ENCODE measurements at places on chromosomes 7 and 10. TPM values are rescaled to one million over a fixed set of nuclear protein-coding genes. Genes with fewer than 3 reads are reported as not detected.
A peak's percentile ranks its signal among the peaks of the same experiment; 100 is the strongest.

GRCh38 chr10:102918817-102919245, 737 bp downstream of the CNNM2 start:
- no peaks in the 10 kb centered on the region for H3K4me1 ChIP-seq
- peak overlapping the region; percentile 93 for H3K4me3 ChIP-seq
- no peak for DNase-seq
- no peak overlapping the region for H3K27ac ChIP-seq
- H3K27me3 ChIP-seq, result peaks cover 6% of the 10 kb centered on the region

GRCh38 chr7:51261950-51262795, 54.4 kb downstream of the COBL start:
- no peak overlapping the region for H3K27ac ChIP-seq
- no peaks in the 10 kb centered on the region for H3K27me3 ChIP-seq
- DNase-seq, result no peak
- H3K36me3 ChIP-seq, result no peaks in the 10 kb centered on the region

DNA sequence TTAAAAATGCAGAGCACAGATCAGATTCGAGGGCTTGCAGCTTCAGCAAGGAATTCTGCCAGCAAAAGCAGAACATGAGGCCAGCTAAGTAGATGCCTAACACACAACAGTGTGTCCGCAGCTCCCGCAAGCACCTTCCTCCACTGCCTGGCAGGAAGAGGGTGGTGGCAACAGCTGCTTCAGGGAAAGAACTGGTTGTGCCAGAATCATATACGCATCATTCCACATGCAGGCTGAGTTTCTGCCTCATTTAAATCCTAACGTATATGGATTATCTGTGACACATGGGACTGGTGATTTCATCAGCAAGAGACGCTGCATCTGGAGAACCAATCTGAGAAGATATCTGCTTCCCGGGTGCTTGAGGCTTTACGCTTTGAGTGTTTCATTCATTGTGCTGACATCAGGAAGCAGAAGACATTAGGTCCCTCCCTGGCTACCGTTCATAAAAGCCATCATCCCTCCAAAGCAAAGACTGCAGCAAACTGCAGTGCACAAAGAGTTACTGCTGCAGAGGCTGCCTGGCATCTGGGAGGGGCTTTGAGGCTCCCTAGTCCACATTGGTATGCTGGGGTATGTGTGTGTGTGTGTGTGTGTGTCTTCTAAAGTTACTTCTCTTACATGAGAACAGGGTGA, 78.8 kb downstream of the FAM13C start:
- DNase-seq, result no peak
- no peak overlapping the region for H3K4me3 ChIP-seq
- no peak overlapping the region for H3K27ac ChIP-seq
- no peaks in the 10 kb centered on the region for H3K27me3 ChIP-seq
- H3K36me3 ChIP-seq, result no peaks in the 10 kb centered on the region

DNA sequence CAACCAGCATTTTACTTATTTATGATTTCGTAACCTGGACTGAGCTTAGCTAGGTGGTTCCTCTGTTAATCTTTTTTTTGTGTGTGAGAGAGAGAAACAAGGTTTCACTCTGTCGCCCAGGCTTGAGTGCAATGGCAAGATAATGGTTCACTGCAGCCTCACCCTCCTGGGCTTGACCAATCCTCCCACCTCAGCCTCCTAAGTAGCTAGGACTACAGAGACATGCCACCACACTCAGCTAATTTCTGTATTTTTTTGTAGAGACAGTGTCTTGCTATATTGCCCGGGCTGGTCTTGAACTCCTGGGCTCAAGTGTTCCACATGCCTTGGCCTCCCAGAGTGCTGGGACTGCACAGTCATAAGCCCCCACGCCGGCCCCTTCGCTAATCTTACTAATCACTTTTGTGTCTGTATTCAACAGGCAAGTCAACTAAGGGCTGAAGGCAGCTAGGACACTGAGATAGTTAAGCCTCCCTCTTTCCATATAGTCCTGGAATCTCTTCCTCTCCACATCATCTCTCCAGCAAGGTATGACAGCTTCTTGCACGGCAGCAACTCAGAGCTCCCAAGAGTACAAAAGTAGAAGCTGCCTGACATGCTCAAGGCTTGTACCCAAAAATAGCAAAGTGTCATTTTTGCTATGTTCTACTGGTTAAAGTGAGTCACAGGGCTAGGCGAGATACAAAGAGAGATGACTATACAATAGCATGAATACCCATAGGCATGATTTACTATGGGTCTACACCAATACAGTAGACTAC, 11.3 kb downstream of the KMT2C start:
- H3K4me3 ChIP-seq, result no peak overlapping the region
- no peak for DNase-seq
- H3K27me3 ChIP-seq, result no peaks in the 10 kb centered on the region
- H3K4me1 ChIP-seq, result no peaks in the 10 kb centered on the region
- peaks cover 14% of the 10 kb centered on the region for H3K36me3 ChIP-seq

GRCh38 chr10:97539523-97540200, 32.9 kb upstream of the ANKRD2 start:
- no peak overlapping the region for H3K27ac ChIP-seq
- peak; percentile 77 for DNase-seq
- H3K4me3 ChIP-seq, result peak overlapping the region; percentile 55
- H3K27me3 ChIP-seq, result no peaks in the 10 kb centered on the region

GRCh38 chr7:104804696-104805095, 209.3 kb upstream of the KMT2E start:
- H3K27me3 ChIP-seq, result no peaks in the 10 kb centered on the region
- no peak for DNase-seq
- no peak overlapping the region for H3K27ac ChIP-seq

GRCh38 chr10:85596389-85596788, 770.2 kb downstream of the GRID1 start:
- no peaks in the 10 kb centered on the region for H3K4me1 ChIP-seq
- no peaks in the 10 kb centered on the region for H3K27me3 ChIP-seq
- no peak overlapping the region for H3K4me3 ChIP-seq
- H3K27ac ChIP-seq, result no peak overlapping the region
- no peaks in the 10 kb centered on the region for H3K36me3 ChIP-seq

DNA sequence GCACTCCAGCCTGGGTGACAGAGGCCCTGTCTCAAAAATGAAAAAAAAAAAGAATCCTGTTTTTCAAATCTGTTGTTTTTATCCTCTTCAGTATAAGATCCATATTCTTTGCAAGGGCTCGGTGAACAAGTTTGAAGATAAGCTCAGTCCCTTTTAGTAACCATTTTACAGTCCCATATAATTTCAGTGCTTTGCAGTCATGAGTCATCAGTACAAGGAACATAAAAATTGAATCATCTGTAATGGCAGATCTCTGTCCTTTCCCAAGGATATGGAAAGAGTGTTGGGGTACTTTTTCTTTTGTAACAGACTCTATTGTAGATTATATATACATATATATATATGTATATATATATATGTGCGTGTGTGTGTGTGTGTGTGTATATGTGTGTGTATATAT, 52.2 kb upstream of the ZPBP start:
- no peaks in the 10 kb centered on the region for H3K36me3 ChIP-seq
- no peaks in the 10 kb centered on the region for H3K27me3 ChIP-seq
- DNase-seq, result no peak

C10orf67 gene
- not detected for total RNA-seq

ELOVL3 gene
- not detected for total RNA-seq

SAP25 gene
- 5.1 TPM for total RNA-seq

TRPV6 gene
- total RNA-seq, result 0.81 TPM

VWDE gene
- total RNA-seq, result 15.9 TPM

ADCYAP1R1 gene
- 7.4 TPM for total RNA-seq

SPDYE6 gene
- not detected for total RNA-seq

C10orf95 gene
- not detected for total RNA-seq

HOXA11 gene
- not detected for total RNA-seq

Measured in H9 (cell line).